Smooth muscle cell of the brain vasculature (primary cell): ENCODE measurements at places on chromosomes 6 and 20.
A peak's percentile ranks its signal among the peaks of the same experiment; 100 is the strongest.

GRCh38 chr6:157830354-157831017, 7.4 kb downstream of the SNX9 start:
- no peak for DNase-seq

DNA sequence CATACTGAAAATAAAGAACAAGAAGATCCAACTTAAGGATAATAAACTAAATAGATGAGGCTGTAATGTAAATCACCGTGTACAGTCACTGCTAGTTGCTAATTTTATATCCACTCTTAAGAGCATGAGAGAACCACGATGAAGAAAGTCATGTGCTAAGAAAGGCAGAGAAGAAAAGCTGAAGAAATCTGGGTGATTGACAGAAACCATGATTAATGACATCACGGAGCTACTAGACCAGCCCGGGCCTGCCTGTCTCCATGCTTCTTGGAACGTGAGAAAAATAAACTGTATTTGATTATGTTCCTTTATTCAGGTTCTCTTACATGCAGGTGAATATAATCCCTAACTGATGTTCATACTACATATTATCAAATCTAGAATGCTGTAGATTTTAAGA, 84.2 kb upstream of the E2F3 start:
- no peak for DNase-seq

DNA sequence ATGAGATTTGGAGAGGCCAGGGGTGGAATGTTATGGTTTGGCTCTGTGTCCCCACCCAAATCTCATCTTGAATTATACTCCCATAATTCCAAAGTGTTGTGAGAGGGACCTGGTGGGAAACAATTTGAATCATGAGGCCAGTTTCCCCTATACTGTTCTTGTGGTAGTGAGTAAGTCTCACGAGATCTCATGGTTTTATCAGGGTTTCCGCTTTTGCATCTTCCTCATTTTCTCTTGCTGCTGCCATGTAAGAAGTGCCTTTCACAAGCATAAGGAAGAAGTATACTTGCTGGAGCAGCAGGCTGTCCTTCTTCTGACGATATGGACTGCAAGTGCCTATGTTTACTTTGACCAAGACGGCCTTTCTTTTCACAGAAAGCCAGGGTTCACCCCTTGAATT, 270.5 kb downstream of the ESR1 start:
- DNase-seq = no peak

DNA sequence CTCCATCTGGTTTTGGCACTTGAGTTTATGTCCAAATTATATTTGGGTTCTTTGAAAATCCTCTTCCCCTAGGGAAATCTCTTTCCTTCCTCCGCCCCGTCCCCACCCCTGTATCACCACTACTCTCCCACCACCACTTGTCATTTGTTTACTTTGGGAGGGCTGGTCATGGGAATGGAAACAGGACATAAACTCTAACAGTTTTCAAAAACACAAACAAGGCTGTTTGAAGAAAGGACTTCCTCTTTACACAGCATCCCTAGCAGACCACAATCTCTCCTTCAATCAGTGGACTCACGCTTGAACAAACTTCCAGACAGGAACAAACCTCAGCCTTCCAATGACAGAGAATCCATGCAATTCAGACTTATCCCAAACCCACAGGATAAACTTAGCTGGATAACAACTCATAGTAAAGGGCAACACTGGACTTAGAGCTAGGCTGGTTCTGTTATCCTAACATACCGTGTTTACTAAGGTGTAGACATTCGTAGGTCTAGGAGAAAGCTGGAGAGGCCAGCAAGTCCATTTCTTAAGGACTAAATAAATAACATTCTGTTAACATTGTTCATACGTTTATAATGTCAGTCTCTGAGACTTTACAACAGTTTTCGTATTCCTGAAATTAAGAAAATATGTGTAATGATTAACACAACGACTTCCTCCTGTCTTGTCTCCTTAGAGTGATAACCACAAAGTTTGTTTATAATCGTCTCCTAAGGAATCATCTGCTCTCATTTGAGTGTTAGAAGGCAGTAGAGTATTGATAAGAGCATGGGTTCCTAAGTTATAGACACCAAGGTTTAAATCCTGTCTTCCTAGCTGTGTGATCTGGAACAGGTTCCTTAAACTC, 44.1 kb upstream of the CTAGE9 start:
- DNase-seq = no peak

- DNase-seq = no peak
Observed at GRCh38 chr20:7853493-7853892, 86.8 kb downstream of the HAO1 start.

DNA sequence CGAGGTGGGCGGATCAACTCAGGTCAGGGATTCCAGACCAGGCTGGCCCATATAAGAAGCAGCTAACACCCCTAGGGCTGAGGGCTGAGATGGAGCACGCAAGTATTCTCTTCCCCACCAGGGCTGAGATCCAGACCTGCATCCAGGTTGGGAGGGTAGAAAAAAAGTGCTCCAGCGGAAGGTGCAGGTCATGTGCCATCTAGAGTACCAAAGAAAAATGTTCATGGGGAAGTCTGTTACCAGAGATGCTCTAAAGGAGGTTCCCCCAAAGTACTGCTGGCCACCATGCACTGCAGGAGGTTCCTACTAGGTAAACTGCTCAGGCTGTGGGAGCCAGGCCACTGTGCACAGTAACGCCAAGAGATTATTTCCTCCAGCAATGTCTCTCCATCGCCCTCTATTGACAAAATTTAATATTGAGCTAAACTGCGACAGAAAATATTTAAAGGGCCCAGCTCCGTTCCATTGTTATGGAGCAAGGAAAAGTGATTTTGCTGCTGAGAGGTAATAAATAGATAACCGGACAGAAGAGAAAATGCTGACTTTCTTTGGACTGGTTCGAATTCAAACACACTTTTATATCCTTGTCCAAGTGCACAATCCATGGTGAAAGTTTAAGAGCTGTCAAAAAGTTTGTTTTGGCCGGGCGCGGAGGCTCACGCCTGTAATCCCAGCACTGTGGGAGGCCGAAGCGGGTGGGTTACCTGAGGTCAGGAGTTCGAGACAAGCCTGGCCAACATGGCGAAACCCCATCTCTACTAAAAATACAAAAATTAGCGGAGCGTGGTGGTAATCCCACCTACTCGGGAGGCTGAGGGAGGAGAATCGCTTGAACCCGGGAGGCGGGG, 159.9 kb downstream of the OR2B2 start:
- peak; percentile 62 for DNase-seq

- no peak for DNase-seq
Observed at GRCh38 chr20:36950414-36951197, 902 bp downstream of the SAMHD1 start.

GRCh38 chr20:64220891-64221527, 34.5 kb upstream of the PCMTD2 start:
- DNase-seq = no peak

DNA sequence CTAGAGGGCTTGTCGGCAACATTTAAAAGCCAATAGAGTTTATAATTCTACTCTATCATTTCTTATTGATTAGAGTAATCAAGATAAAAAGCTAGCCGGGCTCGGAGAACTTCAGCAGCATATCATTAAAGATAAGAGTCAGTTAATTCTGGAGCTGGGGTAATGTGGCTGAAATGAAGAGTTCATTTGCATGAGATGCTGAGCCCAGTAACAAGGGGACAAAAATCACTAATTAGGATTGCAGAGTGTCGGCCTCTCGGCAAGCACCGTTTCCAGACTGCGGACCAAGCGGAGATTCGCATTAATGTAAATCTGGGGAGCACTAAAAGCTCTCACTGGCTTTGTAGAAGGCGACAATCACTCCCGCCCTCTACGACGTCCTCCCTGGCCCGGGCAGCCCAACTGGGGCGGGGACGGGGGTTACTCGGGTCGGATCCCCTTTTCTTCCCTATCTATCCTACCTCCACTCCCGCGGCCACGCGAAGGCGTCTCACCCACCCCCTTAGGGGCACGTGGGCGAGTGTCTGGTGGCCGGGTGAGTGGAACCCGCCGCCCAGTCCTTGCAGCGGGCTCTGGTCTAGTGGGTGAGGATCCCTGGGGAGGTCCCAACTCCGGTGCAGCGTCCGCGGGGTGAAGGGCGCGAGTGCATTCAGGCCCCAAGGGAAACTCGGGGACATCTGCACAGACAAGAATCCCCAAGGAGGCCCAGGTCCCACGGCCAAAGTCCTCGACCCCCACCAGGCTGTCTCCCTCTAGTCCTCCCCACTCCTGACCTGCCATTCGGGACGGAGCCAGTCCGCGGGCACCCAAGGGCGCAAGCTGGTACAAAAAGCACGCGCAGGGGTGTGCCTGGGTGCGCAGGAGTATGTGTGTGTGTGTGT, 42.2 kb upstream of the OSTM1 start:
- no peak for DNase-seq

- DNase-seq = no peak
Observed at GRCh38 chr20:53899351-53900167, 170.8 kb downstream of the BCAS1 start.

- no peak for DNase-seq
Observed at GRCh38 chr6:121515630-121516265, 80.3 kb downstream of the GJA1 start.

- no peak for DNase-seq
Observed at GRCh38 chr6:21772884-21773575, 179.5 kb downstream of the SOX4 start.

GRCh38 chr20:53739799-53740785, 146.5 kb upstream of the ZNF217 start:
- DNase-seq = no peak

DNA sequence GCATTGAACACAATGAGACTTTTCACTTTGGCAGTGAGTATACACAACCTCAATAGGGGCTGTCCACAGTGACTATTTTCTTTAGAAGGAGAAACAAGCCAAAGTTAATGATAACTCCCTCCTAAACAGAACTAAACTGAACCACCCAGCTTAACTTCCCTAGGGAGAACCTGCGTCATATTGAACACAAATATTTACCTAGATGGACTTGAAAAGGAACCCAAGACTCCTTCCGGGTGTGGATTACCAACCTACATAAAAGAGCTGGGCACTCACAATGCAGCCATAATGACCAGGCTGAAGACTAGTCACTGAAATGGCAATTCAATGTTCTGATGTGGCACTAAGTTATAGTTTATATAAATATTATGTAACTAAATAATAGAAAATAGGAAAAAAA, 160.6 kb downstream of the IBTK start:
- no peak for DNase-seq

GRCh38 chr6:1584996-1585668, 24.6 kb upstream of the FOXC1 start:
- DNase-seq = no peak

- no peak for DNase-seq
Observed at GRCh38 chr6:81997090-81997926, 244.8 kb upstream of the TENT5A start.

DNA sequence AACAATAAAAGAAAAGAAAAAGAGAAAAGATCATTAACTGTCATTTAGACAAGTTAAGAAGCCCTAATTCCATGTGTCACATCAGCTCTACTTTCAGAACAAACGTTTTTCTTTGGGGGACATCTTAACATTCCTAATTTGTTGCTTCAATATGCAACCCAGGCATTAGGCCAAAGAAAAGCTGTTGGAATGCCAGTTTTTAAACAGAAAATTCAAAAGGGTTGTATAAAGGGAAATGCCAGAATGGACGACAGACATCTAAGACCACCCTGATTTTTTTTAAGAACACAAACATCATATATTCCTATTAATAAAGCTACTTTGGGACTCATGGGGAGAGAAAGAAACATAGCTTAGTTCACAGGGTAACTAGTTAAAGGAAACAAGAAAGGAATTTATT, 315.0 kb downstream of the GMDS start:
- DNase-seq = no peak

GRCh38 chr6:92110403-92110802, 1309.0 kb downstream of the EPHA7 start:
- DNase-seq = no peak
